GM19239 (cell line): ENCODE measurements at places on chromosomes 7 and 10.
A peak's percentile ranks its signal among the peaks of the same experiment; 100 is the strongest.

GRCh38 chr7:111162692-111163091, 71.8 kb downstream of the LRRN3 start:
- DNase-seq: no peak

DNA sequence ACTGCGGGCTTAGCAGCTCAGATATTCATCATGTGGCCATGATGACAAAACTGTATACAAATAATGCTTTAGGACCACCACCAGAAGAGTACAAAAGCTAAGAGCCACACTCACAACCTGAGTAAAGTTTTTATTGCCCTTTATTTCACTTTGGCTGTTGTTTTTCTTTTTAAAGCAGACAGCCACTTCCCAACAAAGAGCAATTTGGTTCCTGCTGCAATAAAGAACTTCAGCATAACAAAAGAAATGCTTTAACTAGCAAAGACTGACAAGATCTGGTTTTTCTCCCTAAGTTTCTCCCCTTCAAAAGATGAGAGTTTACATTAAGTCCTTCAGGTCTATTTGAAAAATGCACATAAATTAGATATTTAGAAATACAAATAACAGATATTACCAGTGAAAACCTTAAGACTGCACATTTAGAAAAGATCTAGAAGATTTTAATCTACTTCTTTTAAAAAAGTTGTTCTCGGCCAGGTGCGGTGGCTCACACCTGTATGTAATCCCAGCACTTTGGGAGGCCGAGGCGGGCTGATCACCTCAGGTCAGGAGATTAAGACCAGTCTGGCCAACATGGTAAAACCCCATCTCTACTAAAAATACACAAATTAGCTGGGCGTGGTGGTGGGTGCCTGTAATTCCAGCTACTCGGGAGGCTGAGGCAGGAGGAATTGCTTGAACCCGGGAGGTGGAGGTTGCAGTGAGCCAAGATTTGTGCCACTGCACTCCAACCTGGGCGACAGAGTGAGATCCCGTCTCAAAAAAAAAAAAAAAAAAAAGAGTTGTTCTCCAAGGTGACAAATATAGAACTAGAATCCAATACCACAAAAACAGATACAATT, 59.4 kb downstream of the WAPL start:
- no peak for DNase-seq

GRCh38 chr7:20199015-20199737, 18.0 kb downstream of the MACC1 start:
- peak; percentile 24 for DNase-seq

DNA sequence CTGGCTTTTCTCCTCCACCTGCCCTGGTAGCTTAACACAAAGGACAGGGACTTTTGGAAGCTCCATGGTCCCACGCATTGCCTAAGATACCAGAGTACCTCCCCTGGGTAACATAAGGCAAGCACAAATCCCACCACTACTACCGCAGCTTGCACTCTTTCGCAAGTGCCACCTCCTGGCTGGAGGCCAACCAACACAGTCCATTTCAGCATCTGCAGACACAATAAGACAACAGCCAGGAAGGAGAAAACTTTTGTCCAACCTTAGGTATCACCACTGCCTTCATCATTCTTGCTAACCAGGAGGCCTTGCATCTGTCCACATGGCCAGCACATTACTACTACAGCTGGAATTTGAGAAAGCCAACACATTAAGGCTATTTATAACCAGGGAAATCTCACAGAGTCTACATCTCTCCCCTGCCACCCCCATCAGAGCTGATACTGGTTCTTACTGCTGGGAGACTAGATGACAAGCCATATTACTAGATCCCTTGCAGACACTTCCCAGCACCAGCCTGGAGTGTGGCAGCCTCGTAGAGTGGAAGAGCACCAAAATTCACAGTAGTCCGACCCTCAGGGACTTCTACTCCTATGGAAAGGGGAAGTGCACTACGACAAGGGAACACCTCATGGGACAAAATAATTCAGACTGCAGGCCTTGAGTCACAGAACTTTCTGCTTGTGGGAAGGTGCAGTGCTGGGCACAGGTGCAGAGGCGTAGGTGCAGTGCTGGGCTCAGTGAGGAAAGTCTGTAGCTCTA, 39.8 kb upstream of the CDK13 start:
- no peak for DNase-seq

DNA sequence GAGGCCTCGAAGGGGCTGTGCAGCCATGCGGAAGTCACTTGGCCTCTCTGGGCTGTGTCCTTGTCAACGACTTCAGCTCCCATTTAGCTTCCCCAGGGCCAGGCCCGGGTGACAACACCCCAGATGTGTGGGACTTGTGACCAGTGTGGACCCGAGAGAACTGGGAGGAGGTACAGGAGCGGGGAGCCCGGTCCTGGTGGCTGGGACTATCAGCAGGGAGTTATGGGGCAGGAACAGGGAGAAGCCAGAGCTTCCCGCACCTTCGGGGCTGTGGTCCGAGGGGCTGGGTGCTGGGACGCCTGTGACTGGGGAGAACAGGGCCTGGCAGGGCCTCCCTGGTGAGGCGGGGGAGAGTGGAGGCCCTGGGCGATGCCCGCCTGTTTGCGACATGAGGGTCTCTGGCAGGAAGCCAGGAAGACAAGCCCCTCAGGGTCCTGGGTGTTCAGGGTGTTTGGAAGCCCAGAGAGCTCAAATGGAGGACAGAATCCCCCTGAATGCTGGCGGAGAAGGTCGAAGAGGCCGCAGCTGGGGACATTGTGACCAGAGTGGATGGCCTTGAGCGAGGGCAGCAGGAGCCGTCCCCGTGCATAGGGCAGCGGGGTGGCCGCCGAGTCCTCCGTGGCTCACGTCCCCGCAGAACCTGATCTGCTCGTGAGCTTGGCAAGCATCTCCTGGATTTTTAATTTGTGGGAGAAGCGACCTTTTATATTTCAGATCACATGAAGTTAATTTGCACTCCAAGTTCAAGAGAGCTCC, 30.0 kb upstream of the PSMG3 start:
- no peak for DNase-seq

- no peak for DNase-seq
These were observed 354.3 kb downstream of the KCNMA1 start for GRCh38 chr10:77283326-77283725.

- DNase-seq: no peak
These were observed 1151.8 kb downstream of the TYW1 start for GRCh38 chr7:68148440-68148839.

GRCh38 chr7:105799006-105799405, 77.4 kb downstream of the ATXN7L1 start:
- no peak for DNase-seq

DNA sequence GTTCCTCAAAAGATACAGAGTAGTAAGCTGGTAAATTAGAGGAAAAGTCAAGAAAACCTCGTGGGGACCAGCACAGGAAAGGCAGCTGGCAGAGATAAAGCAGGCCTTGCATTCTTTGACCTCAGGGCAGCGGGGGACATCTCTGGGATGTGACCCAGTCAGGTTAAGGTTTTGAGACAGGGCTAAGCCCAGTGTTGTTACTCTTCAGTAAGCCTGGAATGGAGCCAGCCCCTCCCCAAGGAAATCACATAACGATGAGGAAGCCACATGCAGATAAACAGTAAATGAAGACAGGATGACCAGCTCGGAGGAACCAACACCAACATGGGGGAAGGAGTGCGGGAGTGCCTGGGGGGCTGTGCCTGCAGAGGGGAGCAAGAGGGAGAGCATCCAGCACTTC, 99.6 kb downstream of the JAZF1 start:
- no peak for DNase-seq

DNA sequence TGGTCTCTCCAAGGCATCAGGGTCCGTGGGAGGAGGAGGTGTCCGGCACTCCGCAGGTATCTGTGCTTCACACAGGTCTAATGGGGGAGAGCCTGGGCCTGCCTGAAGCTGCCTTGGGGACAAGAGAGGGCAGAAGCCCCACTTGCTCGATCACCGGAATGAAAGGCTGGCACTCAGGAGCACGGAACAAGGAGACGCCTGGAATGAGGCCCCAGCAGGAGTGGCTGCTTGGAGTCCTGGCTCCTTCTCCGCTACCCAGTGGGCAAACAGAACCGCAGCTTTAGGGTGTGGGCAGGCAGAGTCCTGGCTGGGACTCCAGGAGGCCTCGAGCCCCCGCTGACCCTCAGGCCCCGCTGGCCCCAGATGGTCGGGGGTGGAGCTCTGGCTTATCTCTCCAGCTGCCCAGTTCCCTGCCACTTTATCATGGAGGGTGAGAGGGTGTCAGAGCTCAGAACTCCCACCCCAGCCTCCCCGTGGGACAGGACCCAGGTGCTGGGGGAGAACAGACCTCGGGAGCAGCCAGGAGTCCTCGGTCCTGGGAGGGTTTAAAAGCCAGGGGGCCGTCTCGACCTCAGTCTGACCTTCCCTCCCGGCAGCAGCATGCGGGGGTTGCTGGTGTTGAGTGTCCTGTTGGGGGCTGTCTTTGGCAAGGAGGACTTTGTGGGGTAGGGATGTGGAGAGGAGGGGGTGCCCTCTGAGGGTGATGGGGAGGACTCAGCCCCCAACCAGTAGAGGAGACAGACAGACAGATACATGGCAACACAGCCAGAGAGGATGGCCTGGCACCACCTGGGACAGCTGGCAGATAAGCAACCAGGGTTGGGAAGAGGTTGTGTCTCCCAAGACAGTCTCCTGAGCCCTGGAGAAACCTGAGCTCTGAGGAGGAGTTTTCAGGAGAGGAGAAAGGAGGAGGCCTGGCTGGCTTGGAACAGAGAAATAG, at the start of gene CPA1:
Gene CPA1 (plus strand): TSS at position 574 of the 940 bp plus-strand sequence. CDS start 27 bp downstream, at position 601.
- DNase-seq: no peak

- DNase-seq: no peak
These were observed 56.6 kb downstream of the MKLN1 start for GRCh38 chr7:131384286-131384635.

DNA sequence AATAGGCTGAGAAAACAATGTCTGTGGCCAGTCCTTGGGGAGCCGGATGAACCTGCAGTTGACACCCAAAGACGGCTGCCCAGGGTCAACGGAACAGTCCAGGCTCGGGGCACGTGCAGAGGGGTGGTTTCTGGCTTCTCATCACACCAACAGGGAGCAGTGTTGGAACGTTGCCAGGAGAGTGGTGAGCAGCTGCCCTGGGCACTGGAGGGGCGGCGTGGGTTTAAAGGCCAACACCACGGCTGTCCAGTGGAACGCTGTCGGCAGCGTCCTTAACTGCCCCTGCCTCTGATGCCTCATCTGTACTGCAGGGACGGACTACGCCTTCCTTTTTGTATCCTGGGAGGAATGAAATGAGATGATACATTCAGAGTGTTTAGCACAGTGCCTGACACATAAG, 19.8 kb downstream of the JCAD start:
- DNase-seq: no peak

GRCh38 chr7:142161921-142162320, 50.4 kb downstream of the MGAM2 start:
- no peak for DNase-seq

DNA sequence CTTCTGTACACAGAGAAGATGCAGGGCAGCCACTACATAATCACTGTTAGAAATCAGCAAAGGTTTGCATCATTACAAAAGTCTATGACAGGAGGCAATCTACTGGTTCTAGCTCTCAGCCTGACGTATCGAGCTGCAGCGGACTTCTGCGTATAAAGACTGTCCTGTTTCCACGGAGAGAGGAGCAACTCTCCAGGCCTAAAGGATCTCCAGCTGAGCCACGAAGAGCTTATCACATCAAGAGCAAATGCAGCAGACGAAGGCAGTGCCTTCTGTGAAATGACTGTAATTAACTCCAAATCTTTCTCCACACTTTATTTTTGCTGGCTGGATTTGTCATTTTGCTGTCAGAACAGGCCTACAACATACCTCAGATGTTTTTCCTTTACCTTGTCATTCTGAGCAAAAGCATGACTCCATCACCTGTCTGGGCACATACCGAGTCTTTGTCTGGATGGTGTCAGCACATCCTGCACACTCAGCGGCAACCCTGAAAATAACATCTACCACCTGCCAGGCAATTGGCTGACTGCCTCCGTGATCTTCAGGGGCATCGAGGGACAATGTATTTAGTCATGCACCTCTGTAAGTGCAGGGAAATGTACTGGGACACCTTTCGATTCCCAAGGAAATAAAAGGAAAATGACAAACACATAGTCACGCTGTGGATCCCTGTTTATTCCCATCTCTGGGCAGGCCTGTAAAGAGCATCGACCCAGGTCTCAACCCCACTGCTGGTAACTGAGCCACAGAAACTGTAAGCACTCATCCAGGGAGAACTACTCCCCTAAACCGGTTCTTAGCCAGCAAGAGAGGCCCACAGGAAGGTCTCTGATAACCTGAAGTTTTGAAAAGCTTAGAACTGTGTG, 26.3 kb upstream of the SH3PXD2A start:
- DNase-seq: no peak

DNA sequence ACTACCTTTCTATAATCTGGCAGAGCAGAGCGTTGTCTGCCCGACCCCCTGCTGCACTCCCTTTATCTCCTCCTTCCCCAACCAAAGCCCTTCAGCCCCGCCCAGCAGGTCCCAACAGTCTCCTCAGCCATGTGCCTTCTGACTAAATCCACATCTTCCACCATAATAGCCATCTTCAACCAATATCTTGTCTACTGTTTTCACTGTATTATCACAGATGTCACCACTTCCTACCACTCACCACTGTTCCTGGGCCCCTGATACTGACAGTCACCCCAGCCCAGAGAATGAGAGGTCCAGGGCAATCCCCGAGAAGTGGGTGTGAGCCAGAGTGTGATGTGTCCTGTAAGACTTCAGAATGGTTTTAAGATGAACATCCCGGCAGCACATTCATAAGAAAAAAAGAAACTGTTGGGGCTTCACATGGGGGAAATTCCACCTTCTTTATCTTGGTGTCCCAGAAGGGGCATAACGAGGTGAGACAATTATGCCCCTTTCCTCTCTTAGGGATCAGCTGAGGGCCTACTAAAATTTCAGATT, 25.3 kb downstream of the CCDC6 start:
- DNase-seq: no peak

DNA sequence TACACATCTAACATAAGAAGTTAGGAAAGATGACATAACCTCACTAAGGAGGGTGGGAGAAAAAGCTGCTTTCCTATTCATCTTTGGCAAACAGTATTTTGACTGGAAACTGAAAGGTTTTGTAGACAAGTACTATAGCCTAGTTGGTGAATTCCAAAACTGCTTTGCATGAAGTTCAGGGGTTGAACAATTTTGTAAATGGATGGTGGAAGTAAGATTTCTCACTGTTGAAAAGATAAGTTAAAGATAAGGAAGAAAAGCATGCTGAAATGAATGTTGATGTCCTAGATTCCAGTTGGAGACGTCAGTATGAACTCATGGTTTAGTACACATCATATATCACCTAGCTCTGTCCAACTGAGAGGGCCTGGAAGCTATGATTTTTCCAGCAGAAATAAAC, 159.1 kb upstream of the FEZF1 start:
- DNase-seq: no peak

- no peak for DNase-seq
These were observed 403 bp upstream of the ENO4 start for GRCh38 chr10:116848944-116849247.

DNA sequence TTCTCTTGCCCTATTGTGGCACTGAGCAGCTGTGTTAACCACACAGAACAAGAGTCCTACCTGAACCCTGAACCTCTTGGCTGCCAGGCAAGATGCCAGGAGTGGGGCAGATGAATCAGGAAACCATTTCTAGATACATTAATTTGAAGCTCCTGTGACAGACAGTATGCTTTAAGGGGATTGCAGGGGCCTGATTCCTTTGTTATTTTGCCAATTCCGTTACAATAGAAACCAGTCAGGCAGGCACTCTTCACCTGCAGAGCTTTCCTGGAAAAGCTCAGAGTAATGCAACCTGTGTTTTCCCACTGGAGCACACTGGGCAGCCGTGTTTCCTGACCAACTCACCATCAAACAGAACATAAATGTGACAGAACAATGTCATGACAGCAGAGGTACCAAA, 233.1 kb downstream of the BMPER start:
- no peak for DNase-seq

GRCh38 chr10:14180911-14181566, 149.7 kb downstream of the FRMD4A start:
- no peak for DNase-seq

GRCh38 chr7:36167403-36168050, 14.5 kb downstream of the EEPD1 start:
- DNase-seq: no peak
